ENCODE measurements at places on chromosomes 6 and 20.

- DNase-seq = no peak
Observed at GRCh38 chr6:33820243-33820642, 16.4 kb upstream of the MLN start.

DNA sequence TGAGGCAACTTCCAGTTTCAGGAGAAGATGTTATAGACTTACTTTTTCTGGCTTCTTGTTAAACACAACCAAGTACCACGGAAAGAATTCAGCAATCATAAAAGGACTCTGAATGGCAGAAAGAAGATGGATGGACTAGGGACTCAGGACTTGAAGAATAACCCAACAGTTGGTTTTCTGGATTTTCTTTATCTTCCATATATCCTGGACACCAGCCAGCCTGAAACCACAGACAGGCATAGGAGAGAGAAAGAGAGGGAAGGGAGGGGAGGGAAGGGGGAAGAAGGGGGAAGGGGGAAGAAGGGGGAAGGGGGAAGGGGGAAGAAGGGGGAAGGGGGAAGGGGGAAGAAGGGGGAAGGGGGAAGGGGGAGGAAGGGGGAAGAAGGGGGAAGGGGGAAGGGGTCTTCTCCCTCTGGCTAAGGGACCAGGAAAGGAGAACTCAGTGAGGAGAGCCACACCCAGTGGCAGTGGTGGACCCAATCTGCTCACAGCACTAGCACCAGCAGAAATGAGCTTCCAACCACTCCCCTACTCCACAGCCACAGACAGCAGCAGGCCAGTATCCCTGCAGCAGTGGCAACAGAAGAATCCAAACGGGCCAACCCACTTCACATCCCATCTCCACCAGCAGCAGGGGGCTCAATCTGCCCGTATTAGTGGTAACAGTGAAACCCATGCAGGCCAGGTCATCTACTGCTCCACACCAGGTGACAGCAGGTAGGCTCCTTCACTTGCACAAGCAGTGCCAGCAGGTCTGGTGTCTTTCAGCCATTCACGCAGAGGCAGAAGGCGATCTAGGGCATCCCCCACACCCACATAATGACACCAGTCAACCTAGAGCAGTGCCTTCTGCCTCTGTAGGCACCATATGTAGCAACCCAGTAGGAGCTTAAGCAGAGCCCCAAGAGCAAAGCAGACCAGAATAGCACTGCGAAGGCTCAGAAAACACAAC is 78.6 kb downstream of the TRMT6 start:
- no peak for DNase-seq

GRCh38 chr6:4134841-4135664 is at the start of gene ECI2:
ECI2 (minus strand) TSS chr6:4135575; CDS start chr6:4135560, 15 bp downstream.
- DNase-seq = peak; percentile 18

GRCh38 chr6:28871335-28872156 is 52.2 kb downstream of the TRIM27 start:
- DNase-seq = no peak

GRCh38 chr20:60249436-60249835 is 291.2 kb downstream of the CDH26 start:
- no peak for DNase-seq

DNA sequence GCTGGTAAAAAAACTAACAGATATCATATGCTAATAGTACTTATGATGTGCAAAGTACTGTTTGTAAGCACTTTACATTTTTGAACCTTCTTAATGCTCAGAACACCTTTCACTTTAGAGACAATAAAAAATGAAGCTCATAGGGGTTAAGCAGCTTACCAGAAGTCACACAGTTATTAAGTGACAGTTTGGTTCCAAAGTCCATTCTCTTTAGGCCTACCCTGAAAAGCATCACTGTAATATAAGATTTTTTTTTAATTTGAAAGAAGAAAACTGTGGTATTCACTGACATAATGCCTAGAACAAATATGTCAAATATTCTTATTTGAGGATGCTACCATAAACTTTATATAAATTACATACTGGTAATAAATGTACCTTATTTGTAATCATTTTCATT is 127.6 kb upstream of the RUNX2 start:
- DNase-seq = no peak
